Body of pancreas (tissue), 4 donors: ENCODE measurements at places on chromosomes 5 and 9.

DNA sequence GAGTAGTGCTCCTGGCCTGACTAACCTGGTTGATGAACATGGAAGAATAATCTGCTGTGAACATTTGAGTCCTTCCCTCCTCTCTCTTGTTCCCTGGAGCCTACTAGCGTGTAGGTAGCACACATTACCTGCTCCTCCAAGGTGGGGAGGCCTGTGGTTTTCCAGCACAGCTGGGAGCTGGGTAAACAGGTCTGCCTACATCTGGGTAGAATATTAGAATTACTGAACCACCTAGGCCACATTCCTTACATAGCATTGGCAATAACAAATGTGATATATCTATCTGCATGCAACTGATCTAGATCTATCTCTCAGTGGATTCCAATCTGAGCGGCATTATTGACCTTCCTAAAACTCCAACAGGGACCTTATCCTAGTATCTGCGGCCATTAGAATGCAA lies 151.0 kb upstream of the ZNF366 start:
- H3K27me3 ChIP-seq: no peaks in the 10 kb centered on the region
- no peak for DNase-seq
- no peak overlapping the region for H3K27ac ChIP-seq
- no peak overlapping the region for H3K4me3 ChIP-seq
- H3K4me1 ChIP-seq: no peaks in the 10 kb centered on the region
- H3K36me3 ChIP-seq: no peaks in the 10 kb centered on the region

GRCh38 chr9:101571114-101571513 lies 23.7 kb downstream of the PPP3R2 start:
- H3K4me1 ChIP-seq: no peaks in the 10 kb centered on the region
- no peak overlapping the region for H3K4me3 ChIP-seq
- DNase-seq: no peak
- peaks cover 1% of the 10 kb centered on the region for H3K36me3 ChIP-seq

DNA sequence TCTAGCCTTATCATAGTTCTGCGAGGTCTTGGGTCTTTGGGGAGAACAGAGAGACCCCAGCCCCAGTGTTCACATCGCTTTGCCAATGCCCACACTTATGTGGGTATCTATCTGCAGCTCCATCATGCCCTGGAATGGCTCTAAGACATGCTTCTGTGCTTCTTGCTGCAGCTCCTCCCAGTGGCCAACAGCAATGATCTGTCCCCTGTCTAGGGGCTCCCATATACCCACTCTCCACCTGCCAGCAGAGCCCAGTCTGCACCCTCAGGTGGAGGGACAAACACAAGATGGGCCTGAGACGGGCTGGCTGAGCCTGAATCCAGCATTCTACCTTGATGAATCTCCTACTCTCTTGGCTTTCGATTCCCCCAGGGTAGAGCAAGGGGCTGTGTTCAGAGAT lies 14.6 kb upstream of the DAP start:
- H3K4me1 ChIP-seq: no peaks in the 10 kb centered on the region
- H3K27ac ChIP-seq: no peak overlapping the region
- H3K4me3 ChIP-seq: no peak overlapping the region
- H3K27me3 ChIP-seq: no peaks in the 10 kb centered on the region

DNA sequence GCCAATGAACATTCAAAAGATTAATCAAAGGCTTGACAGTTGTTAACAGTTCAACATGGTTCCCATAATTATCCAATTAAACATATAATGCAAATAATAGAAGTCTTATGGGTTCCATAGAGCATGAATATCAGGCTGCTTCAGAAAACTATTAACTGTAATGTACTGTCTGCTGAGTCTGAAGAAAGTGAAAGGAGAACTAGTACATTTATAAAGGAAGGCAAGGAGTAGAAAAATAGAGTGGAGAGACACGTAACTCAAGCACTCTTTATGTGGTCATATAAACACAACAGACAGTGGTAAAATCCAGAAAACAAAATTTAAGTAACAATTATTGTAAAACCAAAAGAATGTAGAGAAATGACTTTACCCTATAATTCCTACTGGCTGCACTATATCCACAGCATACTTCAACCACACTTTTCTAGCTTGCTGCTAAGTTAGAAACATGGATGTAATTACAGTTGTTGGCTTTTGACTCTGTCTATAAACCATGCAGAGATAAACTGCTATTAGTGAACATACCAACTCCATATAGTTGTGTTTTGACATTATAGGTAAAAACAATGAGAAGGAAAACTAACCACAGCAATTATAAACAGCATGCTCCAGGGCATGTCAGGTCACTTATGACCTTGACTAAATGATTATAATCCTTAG lies 32.7 kb downstream of the NFIB start:
- H3K4me3 ChIP-seq: no peak overlapping the region
- no peaks in the 10 kb centered on the region for H3K36me3 ChIP-seq
- no peak overlapping the region for H3K27ac ChIP-seq

- no peaks in the 10 kb centered on the region for H3K27me3 ChIP-seq
- H3K36me3 ChIP-seq: peaks cover 3% of the 10 kb centered on the region
- no peak for DNase-seq
- peaks cover 11% of the 10 kb centered on the region for H3K4me1 ChIP-seq
- no peak overlapping the region for H3K4me3 ChIP-seq
These were observed 44.8 kb downstream of the RALGPS1 start for GRCh38 chr9:126959336-126959735.

GRCh38 chr9:91611582-91611981 lies 187.9 kb upstream of the NFIL3 start:
- no peaks in the 10 kb centered on the region for H3K27me3 ChIP-seq
- H3K36me3 ChIP-seq: no peaks in the 10 kb centered on the region
- no peak overlapping the region for H3K27ac ChIP-seq
- H3K4me1 ChIP-seq: no peaks in the 10 kb centered on the region
- no peak for DNase-seq

- no peaks in the 10 kb centered on the region for H3K4me1 ChIP-seq
- no peak for DNase-seq
- no peaks in the 10 kb centered on the region for H3K36me3 ChIP-seq
- no peaks in the 10 kb centered on the region for H3K27me3 ChIP-seq
- H3K4me3 ChIP-seq: no peak overlapping the region
These were observed 36.7 kb upstream of the SLC2A8 start for GRCh38 chr9:127360250-127360649.

DNA sequence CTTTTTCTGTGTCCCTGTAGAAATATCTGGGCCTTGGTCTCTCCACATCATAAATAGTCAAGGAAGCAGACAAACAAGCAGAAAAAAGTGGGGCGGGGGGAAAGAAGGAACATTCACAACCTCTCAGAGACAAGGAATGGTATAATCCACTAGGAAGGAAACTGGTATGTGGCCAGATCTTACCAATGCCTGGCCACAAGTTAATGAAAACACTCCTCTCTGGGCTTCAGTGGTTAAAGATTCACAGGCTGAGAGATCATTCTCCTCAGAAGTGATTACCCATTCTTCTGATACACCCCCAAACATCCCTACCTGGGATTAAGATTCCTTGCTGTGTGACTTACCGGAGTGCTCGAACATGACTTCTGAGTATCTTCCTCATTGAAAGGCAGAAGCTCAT lies 290.6 kb downstream of the MARCHF11 start:
- H3K4me1 ChIP-seq: no peaks in the 10 kb centered on the region
- no peak for DNase-seq
- H3K27ac ChIP-seq: no peak overlapping the region
- H3K27me3 ChIP-seq: no peaks in the 10 kb centered on the region
- no peak overlapping the region for H3K4me3 ChIP-seq
- H3K36me3 ChIP-seq: no peaks in the 10 kb centered on the region

GRCh38 chr5:178309271-178310013 lies 76.8 kb upstream of the PHYKPL start:
- no peaks in the 10 kb centered on the region for H3K27me3 ChIP-seq
- H3K36me3 ChIP-seq: no peaks in the 10 kb centered on the region
- no peak overlapping the region for H3K27ac ChIP-seq
- H3K4me3 ChIP-seq: no peak overlapping the region

- no peaks in the 10 kb centered on the region for H3K4me1 ChIP-seq
- no peaks in the 10 kb centered on the region for H3K36me3 ChIP-seq
- H3K4me3 ChIP-seq: no peak overlapping the region
- DNase-seq: no peak
- no peaks in the 10 kb centered on the region for H3K27me3 ChIP-seq
These were observed 331.2 kb downstream of the TLE4 start for GRCh38 chr9:79902825-79903600.

DNA sequence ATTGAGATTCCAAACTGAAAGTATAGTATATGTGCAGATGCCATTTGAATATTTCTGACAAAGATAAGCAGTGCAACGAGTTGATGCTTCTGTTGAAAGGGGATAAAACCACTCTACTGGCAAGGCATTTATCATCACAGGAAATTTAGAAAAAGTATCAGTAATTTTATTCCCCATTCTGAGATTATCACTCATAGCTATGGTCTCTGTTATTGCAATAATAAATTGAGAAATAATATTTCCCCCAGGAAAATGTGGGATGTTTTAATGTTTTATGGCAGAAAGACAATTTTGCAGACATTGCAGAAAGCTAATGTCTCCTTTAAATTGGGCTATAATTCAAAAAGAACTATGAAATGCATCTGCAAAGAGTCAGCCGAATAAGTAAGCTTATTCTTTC lies 1612.7 kb upstream of the ACO1 start:
- H3K4me3 ChIP-seq: no peak overlapping the region
- H3K36me3 ChIP-seq: no peaks in the 10 kb centered on the region
- H3K27ac ChIP-seq: no peak overlapping the region
- no peaks in the 10 kb centered on the region for H3K4me1 ChIP-seq

DNA sequence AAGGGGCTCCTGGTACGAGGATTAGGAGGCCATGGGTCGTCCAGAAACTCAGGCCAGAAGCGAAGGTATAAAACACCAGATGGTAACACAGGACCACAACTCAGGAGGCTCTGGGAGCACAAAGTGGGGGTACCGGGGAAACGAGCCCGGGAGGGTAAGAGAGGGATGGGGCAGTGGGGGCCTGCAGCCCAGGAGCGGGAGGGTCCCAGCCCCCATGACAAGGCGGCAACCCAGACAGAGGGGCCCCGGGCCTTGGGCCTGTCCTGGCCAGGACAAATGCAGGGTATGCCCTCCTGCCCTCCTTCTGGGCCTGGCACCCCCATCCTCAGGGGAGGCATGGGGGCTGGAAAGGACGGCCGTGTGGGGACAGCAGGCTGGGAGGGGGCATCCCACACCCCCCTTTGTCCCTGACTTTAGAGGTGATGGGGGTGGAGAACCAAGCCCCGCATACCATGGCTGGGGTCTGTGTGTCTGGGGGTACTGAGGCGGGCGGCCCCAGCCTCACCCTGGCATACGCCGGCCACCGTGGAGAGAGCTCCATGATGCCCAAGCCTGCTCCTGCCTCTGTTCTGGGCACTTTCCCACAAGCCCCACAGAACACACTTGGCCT lies 47.0 kb upstream of the EXOC3 start:
- no peaks in the 10 kb centered on the region for H3K36me3 ChIP-seq
- H3K27me3 ChIP-seq: no peaks in the 10 kb centered on the region
- H3K4me3 ChIP-seq: no peak overlapping the region
- H3K4me1 ChIP-seq: peaks cover 14% of the 10 kb centered on the region

GRCh38 chr9:108045851-108046250 lies 556.3 kb upstream of the KLF4 start:
- H3K4me3 ChIP-seq: no peak overlapping the region
- no peaks in the 10 kb centered on the region for H3K36me3 ChIP-seq
- DNase-seq: no peak
- H3K27ac ChIP-seq: no peak overlapping the region
- H3K4me1 ChIP-seq: no peaks in the 10 kb centered on the region

- H3K4me1 ChIP-seq: peaks cover 12% of the 10 kb centered on the region
- DNase-seq: no peak
- no peak overlapping the region for H3K4me3 ChIP-seq
- H3K36me3 ChIP-seq: no peaks in the 10 kb centered on the region
- no peak overlapping the region for H3K27ac ChIP-seq
- H3K27me3 ChIP-seq: no peaks in the 10 kb centered on the region
These were observed 108.0 kb downstream of the STARD4 start for GRCh38 chr5:111404270-111404769.

DNA sequence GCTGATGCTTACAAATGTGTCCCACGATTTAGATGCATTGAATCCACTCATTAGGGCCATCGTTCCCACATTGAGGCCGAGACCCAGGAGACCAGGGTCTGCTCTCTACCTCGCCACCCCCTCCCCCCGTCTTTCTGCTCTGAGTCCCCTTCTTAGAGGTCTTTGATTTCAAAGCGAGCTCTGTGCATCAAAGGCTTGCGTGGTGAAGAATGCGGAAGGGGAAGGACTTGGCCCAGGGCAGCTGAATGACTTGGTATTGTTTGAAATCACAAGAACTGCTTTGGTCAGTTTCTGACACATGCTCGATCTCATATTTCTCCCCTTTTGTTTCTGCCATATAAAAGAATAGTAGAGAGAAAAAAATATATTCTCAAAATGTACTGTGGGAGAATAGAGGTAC lies 78.3 kb upstream of the IRX1 start:
- no peaks in the 10 kb centered on the region for H3K27me3 ChIP-seq
- no peak overlapping the region for H3K4me3 ChIP-seq
- H3K36me3 ChIP-seq: no peaks in the 10 kb centered on the region
- H3K4me1 ChIP-seq: no peaks in the 10 kb centered on the region

DNA sequence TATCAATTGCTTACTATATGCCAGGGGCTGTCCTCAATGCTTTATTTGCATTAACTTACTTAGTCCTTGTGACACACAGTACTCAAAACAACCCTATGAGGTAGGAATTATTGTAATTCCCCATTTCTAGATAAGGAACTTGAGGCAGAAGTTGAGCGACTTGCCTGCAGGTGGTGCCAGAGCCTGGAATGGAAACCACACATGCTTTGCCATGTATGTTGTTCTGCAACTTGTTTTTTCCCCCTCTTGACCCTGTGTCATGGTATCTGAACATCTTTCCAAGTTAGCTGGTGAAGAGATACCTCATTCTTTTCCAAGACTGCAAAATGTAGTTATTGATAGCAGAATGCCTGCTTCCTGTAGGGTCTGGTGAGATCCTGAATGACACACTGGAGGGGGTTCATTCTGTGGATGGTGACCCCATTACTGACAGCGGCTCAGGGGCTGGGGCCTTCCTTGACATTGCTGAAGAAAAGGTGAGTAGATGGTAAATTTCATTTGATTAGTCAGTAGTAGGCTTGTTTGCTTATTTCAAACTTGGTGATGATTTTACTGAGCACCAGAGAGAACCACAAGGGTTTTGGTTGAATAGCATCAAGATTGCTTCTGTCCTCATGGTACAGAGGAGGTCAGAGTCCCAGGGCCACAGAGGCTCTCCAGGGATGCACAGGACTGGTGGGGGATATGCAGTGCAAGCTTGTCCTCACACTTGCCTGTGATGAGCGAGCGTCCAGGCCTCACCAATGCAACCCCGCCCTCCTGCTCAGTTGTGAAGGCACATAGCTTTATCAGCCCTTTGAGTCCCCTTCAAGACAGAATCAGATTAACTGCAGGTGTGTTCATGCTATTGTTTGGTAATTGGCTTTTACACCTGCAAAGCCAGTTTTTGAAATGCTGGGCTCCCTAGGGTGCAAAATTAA lies 57.0 kb downstream of the COL15A1 start:
- no peaks in the 10 kb centered on the region for H3K27me3 ChIP-seq
- peak; percentile 36 for DNase-seq
- H3K27ac ChIP-seq: no peak overlapping the region
- peaks cover 12% of the 10 kb centered on the region for H3K4me1 ChIP-seq
- H3K4me3 ChIP-seq: no peak overlapping the region
- no peaks in the 10 kb centered on the region for H3K36me3 ChIP-seq

- no peaks in the 10 kb centered on the region for H3K27me3 ChIP-seq
- peak overlapping the region; percentile 21 for H3K27ac ChIP-seq
- no peak for DNase-seq
- peaks cover 16% of the 10 kb centered on the region for H3K4me1 ChIP-seq
These were observed 471 bp upstream of the GHR start for GRCh38 chr5:42422656-42423280.
